K562 (cell line): ENCODE measurements at places on chromosomes 3 and 15.
A peak's percentile ranks its signal among the peaks of the same experiment; 100 is the strongest.

- DNase-seq, result no peak
- no peak overlapping the region for H3K27ac ChIP-seq
- H3K4me3 ChIP-seq, result no peak overlapping the region
- no peaks in the 10 kb centered on the region for H3K27me3 ChIP-seq
Measured at GRCh38 chr3:186082150-186082549, 26.7 kb downstream of the ETV5 start.

- H3K27ac ChIP-seq, result no peak overlapping the region
- H3K36me3 ChIP-seq, result no peaks in the 10 kb centered on the region
- H3K4me3 ChIP-seq, result no peak overlapping the region
- H3K4me1 ChIP-seq, result no peaks in the 10 kb centered on the region
Measured at GRCh38 chr3:63684081-63684480, 31.6 kb downstream of the SNTN start.

DNA sequence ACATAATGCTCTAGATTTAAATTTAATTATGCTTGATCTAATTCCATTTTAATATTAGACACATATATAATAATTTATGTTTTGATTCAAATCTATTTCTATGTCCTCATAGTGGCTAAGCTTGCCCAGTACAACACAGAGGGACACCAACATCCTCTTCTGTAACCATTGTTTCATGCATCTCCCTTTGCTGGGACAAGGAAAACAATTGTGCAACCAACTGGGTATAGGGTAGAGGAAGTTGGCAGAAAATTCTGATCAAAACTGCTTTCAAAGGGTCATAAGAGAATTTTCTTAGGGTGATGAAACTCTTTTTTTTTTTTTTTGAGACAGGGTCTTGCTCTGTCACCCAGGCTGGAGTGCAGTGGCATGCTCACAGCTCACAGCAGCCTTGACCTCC, 121.4 kb upstream of the SGO1 start:
- no peak overlapping the region for H3K4me3 ChIP-seq
- no peak for DNase-seq
- H3K27ac ChIP-seq, result no peak overlapping the region
- no peaks in the 10 kb centered on the region for H3K36me3 ChIP-seq
- H3K27me3 ChIP-seq, result no peaks in the 10 kb centered on the region
- H3K4me1 ChIP-seq, result peaks cover 5% of the 10 kb centered on the region; the same call in 1 of the 3 replicates

GRCh38 chr15:88393719-88394519, 73.3 kb downstream of the MRPL46 start:
- no peak overlapping the region for H3K4me3 ChIP-seq
- H3K27ac ChIP-seq, result no peak overlapping the region
- peaks cover 18% of the 10 kb centered on the region; the same call in 1 of the 2 replicates for H3K27me3 ChIP-seq

GRCh38 chr3:170359178-170359704, 1.7 kb downstream of the SKIL start:
- no peak for DNase-seq
- H3K4me1 ChIP-seq, result peaks cover 9% of the 10 kb centered on the region
- H3K27me3 ChIP-seq, result no peaks in the 10 kb centered on the region
- H3K27ac ChIP-seq, result no peak overlapping the region
- H3K36me3 ChIP-seq, result peaks cover 16% of the 10 kb centered on the region

DNA sequence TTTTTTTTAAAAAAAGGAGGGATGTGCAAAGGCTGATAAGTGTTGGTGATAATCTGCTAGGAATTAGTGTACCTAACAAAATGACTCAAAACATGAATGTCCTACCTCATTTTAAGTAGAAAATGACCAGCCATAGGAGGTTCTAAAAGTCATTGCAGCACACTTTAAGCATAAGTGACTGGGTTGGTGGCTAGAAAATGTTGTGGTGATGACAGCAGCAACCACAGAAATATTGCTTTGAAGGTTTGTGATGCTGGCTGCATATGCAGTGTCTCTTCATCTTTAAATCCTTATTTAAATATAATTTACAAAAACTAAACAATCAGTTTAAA, 55.2 kb downstream of the CMSS1 start:
- H3K4me1 ChIP-seq, result peaks cover 10% of the 10 kb centered on the region
- H3K27ac ChIP-seq, result peak overlapping the region; percentile 64; the same call in 1 of the 3 replicates
- H3K27me3 ChIP-seq, result no peaks in the 10 kb centered on the region
- H3K36me3 ChIP-seq, result no peaks in the 10 kb centered on the region; the same call in 2 of the 3 replicates

- H3K27me3 ChIP-seq, result no peaks in the 10 kb centered on the region
- H3K36me3 ChIP-seq, result no peaks in the 10 kb centered on the region
Measured at GRCh38 chr3:83902787-83903533, 1055.8 kb upstream of the CADM2 start.

GRCh38 chr3:2099779-2100191, 1.1 kb downstream of the CNTN4 start:
- no peak overlapping the region for H3K27ac ChIP-seq
- H3K4me3 ChIP-seq, result no peak overlapping the region
- H3K27me3 ChIP-seq, result no peaks in the 10 kb centered on the region
- no peaks in the 10 kb centered on the region for H3K4me1 ChIP-seq

DNA sequence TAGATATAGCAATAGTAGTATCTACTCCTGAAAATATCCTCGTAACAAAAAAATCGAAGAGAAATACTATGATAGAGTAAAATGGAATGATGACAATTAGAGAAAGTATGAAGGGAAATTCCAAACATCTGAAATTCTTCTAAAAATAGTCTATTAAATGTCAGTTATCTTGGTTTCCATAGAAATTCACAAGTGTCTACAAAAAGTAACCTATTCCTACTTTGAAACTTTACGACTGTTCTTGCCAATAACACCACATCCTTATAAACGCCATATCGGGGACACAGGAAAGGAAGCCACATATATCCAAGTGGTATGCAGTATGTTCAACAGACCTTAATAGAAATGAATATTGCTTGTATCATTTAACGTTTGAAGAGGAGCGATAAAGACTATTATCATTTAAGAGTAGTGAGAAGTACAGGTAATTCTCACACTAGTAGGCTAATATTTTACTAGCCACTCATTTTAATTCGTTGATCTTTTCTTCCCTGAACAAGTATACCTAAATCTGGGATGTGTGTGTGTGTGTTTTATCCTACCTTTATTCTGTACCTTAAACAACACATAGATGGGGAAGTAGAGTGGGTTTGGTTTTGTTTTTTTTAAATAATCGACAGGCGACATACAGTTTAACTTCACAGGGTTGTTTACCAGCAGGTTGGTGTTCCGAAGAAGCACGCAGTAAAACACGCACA, 1.2 kb downstream of the GPR176 start:
- no peak for DNase-seq
- no peak overlapping the region for H3K4me3 ChIP-seq
- H3K36me3 ChIP-seq, result no peaks in the 10 kb centered on the region
- no peak overlapping the region for H3K27ac ChIP-seq

DNA sequence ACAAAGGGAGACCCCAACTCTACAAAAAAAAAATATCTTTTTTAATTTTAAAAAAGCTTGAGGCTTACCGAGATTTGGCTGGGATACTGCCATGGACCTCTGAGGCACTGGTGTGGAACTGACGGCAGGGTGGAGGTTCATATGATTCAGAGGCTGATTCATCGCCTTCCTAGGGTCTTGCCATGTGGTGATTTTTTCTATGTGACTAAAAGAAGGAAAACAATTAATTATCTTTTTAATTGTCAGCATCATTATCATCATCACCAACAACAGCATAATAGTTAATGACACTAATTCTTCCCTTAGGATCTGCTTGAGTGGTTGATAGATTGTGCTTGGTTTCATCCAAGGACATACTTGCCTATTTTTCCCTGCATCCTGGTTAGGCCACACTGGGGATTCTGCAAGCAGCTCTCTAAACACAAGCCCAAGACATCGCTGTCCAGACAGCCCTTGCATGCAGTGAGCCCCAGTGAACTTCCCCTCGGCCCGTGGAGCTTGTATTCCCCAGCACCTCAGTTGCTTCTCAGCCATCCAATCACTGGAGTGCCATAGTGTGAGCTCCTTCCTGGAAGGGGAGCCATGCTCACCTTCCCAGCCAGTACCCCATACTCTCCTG, 84.9 kb downstream of the WWTR1 start:
- no peaks in the 10 kb centered on the region for H3K36me3 ChIP-seq
- DNase-seq, result no peak
- H3K27me3 ChIP-seq, result no peaks in the 10 kb centered on the region
- no peaks in the 10 kb centered on the region; the same call in 1 of the 2 replicates for H3K4me1 ChIP-seq
- no peak overlapping the region for H3K4me3 ChIP-seq

DNA sequence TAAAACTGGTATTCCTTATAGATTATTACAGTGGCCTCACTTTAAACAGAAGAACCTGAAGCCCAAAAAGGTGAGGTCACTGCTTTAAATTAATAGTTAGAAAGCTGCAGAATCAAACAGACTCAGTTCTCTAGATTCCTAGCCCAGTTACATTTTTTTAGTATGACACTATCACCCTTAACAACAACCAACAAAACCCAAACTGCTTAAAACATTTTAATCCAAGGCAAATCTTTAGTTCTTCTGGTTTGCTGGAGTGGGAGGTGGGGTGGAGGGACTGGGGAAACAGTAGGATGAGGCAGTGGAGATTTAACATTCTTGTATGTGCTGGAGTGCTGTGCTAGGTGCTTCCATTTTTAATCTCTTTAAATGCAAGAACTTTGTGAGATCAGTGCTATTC, 631.6 kb upstream of the KCNMB2 start:
- DNase-seq, result no peak
- no peaks in the 10 kb centered on the region for H3K27me3 ChIP-seq
- no peaks in the 10 kb centered on the region for H3K36me3 ChIP-seq

GRCh38 chr15:64070965-64071851, 22.4 kb downstream of the CIAO2A start:
- H3K4me3 ChIP-seq, result no peak overlapping the region
- H3K4me1 ChIP-seq, result peaks cover 29% of the 10 kb centered on the region
- peak; percentile 77 for DNase-seq
- H3K36me3 ChIP-seq, result peaks cover 58% of the 10 kb centered on the region
